ENCODE measurements at places on chromosomes 1 and 21.

GRCh38 chr1:183051546-183051945 lies 28.3 kb downstream of the LAMC1 start:
- no peak for DNase-seq

- DNase-seq = no peak
Observed at GRCh38 chr1:77405186-77405585, 123.4 kb downstream of the AK5 start.

- peak; percentile 26 for DNase-seq
Observed at GRCh38 chr1:204520834-204521709, 4.9 kb downstream of the MDM4 start.

DNA sequence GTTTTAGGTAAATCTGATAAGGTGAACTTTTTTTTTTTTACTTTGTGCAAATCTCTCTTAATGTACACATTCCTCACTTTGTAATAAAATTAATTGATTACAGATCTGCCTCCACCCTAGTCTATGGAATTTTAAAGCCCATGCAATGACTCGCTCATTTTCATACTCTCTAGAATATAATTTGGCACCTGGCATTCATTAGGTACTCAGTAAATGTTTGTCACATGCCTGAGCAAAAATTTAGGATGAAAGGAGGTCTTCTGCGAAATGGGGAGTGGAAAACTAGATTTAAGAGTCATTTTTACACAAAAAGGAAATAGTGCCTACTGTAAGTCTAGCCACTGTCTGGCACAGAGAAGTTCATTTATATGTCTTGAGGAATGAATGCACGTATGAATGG lies 350.1 kb downstream of the DPYD start:
- DNase-seq = no peak

- no peak for DNase-seq
Observed at GRCh38 chr1:248842781-248843331, 4.8 kb downstream of the ZNF672 start.

GRCh38 chr1:44780583-44781121 lies 5.3 kb downstream of the RPS8 start:
- no peak for DNase-seq

DNA sequence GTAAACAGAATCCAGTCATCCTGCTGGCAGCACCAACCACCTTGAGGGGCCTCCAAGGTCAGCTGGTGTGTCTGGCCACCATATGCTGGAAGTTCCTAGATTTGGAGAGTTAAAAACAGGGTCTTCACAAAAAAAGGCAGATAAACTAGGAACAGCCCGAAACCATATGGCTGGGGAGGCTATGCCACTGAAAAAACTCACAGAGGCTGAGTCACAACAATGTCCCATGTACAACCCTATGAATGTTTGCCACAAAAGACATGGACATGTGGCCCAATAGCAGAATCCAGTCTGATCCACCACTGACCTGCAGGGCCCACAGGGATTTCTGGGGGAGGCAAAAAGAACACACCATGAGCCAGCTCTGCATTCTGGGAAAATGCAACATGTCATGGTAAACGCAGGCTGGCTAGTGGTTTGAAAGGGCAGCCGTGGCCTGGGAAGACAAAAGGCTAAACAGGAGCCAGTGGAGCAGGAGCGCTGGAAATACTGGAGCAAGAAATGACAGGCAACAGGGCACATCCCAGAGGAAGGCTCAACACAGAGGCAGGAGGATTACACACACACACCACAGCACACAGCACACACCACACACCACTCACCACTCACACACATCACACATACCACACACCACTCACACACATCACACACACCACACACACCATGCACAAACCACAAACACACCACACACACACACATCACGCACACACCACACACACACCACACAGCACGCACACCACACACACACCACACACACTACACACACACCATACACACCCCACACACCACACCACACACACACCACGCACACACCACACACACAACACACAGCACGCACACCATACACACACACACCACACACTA lies 55.4 kb downstream of the HSF2BP start:
- DNase-seq = no peak

GRCh38 chr1:48194801-48195200 lies 27.7 kb upstream of the SLC5A9 start:
- DNase-seq = no peak

DNA sequence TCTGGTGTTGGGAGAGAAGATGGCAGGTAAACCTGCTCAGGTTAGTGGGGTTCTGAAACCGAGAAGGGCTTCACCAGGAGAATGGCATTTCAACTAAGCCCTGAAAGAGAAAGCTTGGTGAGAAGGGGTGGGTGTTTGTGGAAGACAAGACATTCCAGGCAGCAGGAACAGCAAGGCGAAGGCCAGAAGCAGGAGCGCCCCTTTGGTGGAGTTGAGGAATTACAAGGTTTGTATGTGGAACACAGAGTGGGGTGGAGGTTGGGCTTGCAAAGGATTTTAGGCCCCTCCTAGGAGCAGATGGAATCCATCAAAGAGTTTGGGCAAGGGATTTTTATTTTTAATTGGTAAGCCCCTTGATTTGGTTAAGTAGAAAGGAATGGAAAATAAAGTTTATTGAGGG lies 24.8 kb upstream of the ELOA start:
- no peak for DNase-seq

DNA sequence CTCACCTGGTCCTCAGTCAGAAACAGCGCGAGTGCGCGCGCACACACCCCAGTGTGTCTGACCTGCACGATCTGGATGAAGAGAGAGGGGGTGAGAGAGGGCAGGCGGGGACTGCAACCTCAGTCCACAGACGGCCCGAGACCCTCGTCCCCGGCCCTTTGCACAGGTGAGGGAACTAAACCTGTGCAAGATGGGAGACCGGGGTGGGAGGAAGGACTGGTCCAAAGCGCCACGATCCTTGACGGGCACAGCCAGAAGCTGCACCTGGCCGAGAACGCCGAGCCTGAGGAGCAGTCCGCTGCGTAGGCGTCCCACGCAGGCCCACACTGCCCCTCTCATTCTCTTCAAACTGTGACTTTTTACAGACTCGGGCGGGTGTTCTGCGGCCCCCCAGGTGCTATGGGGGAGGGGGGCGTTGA lies 519 bp upstream of the IQCC start:
- no peak for DNase-seq

- DNase-seq = no peak
Observed at GRCh38 chr1:64327119-64327518, 123.7 kb downstream of the UBE2U start.

GRCh38 chr1:151309811-151310323 lies 17.3 kb downstream of the PI4KB start:
- no peak for DNase-seq

DNA sequence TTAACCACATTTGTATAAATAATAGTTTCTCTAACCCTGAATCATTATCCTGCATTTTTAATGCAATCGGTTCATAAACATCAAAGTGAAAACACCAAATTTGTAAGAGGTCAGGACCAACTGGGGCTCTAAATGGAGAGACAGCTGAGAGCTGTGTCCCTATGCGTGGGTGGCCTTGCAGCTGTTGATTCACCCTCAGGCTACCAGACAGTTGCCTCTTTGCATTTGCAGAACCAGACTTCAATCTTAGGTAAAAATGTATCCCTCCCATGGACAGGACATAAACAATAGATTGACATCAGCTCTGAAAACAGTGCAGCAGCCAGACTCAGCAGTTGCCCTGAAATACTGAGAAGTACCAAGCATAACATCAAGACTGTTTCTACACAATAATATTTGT lies 8.8 kb upstream of the TGFB2 start:
- no peak for DNase-seq

DNA sequence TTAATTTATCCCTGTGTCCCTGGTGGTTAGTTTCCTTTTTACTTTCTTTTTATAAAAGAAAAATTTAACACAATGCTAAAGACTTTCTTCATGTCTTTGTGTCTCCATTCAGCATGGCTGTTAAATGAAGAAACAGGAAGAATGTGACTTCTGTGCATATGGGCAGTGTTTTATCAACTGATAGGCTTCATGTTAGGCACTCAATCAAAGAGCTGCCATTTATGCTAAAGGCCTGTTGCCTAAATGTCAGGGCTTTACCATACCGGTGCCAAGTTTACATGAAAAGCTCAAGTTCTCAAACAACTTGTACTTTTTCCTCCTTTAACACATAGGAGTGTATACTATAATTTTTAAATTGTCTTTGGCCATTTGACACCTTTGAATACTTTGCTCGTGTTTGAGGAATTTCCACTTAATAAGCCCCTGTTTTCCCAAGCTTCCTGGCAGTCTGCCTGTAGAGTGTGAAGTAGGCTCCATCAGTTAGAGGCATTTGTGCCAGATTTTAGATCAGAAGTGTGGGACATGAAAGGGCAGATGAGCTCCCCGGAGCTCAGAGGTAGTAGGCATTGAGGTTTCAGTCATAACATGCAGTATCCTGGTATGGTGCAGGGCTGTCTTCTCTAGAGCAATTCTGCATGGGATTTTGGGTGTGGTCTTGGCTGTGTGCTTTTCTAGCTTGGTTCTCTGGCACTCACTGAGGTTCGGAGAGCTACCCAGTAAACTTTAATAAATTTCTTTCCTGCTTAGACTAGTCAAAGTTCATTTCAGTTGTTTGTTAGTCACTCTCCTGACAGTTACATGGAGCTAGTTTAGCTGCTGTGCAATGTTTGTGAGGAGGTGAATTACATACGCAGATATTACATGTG lies 119.0 kb downstream of the LEPR start:
- no peak for DNase-seq

DNA sequence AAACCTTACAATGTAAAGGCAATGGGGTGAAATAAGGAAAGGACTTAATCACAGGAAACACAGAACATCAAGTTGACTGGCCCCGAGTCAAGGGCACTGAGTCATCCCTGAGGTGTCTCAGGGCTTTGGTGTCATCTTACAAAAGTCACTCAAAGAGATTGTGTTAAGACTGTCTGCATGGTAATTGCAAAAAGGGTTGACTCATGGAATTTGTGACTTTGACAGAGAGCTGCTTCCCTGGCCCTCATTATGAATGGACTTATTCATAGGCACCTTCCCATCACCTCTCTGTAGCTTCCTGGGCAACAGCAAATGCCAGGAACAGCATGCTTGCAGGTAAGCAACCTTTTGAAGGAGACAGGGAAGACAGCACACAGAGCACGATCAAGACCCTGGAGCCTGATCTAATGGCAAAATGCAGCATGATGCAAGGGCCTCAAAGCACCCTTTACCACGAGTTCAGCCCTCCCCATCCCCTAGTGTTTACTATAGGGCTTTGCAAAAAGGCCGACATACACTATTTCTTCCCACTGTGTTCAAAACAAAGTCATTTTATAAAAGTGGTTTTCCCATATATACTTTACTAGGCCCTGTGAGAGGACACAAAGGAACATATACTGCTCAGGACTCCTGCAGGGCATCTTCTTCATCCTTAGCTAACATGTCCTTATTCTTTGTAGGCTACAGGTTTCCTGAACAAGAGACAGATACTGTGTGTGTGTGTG lies 17.1 kb downstream of the ZP4 start:
- no peak for DNase-seq

- DNase-seq = no peak
Observed at GRCh38 chr1:172373864-172374263, 46.6 kb upstream of the C1orf105 start.

DNA sequence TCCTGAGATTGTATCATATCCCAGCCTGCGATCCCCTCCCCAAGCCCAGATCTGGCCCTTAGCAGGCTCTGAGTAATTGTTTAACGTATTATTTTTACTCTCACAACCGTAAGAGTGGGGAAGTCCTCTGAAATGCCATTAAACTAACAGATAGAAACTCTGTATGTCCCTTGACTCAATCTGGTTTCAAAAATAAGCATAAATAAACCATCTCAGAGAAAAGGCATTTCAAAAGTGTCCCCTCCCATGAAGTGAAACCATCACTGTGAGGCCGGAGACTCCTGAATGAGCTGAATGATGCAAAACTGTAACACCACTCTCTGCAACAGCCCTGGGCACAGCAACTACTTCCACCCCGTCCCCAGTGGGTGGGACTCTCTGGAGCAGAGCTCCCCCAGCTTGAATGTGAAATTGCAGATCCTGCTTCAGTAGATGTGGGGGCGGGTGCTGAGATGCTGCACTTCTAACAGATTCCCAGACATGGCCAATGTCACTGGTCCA lies 104.1 kb downstream of the SYF2 start:
- no peak for DNase-seq

DNA sequence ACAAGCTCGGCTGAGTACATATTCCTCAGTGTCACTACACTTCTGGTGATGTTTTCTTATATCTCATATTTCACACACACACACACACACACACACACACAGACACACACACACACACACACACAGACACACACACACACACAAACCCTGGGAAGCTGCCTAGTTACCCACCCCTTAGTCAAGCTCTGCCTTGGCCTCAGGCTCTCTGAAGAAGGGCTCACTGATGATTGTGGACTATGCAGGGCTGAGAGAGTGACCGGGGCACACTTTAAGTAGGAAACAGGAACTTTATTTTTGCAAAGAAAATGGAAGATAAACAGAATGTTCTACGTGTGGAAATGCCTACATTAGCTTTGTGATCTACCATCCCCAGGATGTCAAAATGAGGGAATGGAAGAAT lies 19.2 kb upstream of the LCE2D start:
- no peak for DNase-seq

DNA sequence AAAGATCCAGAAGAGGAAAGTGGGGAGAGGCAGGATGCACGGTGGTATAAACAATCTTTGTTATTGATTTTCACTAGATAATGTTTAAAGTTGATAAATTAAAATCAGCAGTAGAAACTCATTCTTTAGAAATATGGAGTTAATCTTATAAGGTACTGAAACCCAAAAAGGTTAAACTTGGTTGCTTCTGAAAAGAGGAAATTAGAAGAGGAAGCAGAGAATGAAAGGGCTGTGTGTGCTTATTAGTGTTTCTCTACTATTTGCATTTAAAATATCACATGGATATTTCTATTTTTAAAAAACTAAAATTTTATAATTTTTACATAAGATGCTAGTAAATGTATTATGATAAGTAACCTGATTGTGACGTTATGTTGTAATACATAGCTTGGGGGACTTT lies 24.4 kb downstream of the C1orf141 start:
- DNase-seq = no peak

DNA sequence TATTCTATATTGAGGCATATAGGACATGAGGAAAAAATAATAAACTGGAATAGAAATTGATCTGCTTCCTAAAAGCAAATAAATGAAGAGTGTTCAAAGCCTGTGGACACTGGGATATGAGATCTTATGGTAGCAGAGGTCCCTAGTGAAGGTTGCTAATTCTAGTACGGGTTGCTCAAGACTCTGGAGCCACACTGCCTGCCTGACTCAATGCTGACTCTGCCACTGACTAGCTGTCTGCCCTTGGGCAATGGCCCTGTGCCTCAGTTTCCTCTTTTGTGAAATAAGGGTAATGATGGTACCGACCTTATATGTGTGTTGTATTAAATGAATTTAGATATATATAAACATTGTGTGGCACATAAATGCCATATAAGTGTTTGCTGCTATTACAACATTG lies 59.0 kb upstream of the C1orf53 start:
- DNase-seq = no peak

Measured in activated naive CD4-positive, alpha-beta T cell (primary cell).